Stimulated activated CD8-positive, alpha-beta memory T cell treated with anti-CD3 and anti-CD28 coated beads, Interleukin-7, amount 100 ng/mL, for 1 hour (primary cell): ENCODE measurements at places on chromosomes 4 and X.

- no peak for DNase-seq
Measured at GRCh38 chr4:137378821-137379220, 153.5 kb downstream of the PCDH18 start.

- DNase-seq: no peak
Measured at GRCh38 chr4:52833941-52834525, 28.1 kb upstream of the RASL11B start.

DNA sequence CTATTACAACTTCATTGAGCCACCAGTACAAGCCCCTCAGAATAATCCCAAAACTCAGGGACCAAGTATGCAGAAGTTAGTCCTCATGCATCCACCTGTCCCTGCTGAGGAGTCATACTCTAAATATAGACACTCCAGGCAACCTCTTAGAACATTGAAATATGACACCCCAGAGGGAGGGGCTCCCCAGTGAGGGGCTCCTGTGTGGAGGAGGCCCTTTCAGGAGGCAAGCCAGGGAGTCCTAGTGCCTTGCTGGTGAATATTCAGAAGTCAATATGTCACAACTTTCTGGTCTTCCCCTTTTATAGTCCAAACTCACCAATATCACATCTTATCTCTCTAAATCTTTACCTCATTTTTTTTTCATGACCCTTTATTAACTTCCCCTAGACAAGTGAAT is 1.6 kb upstream of the ARMCX6 start:
- DNase-seq: no peak

DNA sequence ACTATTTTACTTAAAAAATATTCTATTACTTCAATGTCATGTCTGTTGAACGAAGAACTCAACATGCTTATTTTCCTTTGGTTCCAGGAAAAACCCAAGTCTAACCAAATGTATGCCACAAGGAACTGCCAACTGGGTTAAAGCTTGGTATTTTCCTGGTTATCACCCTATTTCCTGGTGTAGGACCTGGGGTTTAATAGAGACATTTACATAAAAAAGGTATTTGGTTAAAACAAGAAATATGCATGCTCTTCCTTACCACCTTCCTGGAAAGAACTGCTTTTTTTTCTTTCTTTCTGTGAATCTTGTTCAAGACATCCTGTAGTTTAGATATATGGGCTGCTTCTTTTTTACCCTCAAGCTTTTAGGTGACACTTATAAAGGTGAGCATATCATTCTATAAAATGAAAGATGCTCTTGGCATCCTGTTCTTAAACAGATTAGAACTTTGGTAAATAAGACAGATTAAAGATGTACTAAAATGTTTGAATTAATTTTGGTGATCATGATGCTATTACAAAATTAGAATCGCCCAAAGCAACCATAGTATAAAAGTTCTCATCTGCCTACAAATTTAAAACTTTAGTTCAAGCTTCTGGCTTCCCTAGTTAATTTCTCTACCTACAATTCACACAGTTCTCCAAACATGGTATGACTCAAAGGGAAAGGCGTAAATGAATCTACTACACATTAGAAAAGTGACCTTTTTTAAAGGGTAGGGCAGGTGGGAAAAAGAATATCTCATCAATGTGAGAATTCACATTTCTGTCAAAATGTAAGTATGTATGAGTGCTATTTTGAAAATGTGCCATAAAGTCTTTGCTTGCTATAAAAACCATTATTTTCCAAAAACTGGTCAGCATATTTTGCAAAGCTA is 103.5 kb downstream of the CNOT6L start:
- no peak for DNase-seq

- DNase-seq: no peak
Measured at GRCh38 chr4:4472344-4472958, 69.4 kb downstream of the STX18 start.

- no peak for DNase-seq
Measured at GRCh38 chr4:151165205-151166000, 66.0 kb downstream of the RPS3A start.

- no peak for DNase-seq
Measured at GRCh38 chr4:104971462-104971861, 175.2 kb upstream of the TET2 start.

DNA sequence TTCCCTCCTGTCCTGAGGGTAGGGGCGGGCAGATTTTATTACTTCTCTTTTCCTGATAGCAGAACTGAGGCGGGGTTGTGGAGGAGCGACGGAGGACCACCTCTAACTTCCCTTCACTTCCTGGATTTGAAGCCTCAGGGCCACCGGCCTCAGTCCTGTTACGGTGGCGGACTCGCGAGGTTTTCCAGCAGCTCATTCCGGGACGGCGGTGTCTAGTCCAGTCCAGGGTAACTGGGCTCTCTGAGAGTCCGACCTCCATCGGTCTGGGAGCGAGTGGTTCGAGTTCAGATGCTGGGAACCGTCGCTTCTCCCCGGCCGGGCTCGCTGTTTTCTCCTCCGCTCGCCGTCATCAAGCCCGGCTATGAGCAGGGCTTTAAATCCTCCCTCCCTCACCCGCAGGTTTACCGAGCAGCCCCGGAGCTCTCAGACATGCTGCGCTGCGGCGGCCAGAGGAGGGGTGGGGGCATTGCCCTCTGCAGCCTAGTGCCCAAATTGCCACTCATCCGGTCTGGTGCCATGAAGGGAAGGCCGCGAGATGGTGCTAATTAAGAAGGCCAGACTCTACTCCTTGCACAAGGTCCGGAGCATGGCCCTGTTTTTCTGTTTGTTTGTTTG is 23.3 kb downstream of the HAND2 start:
- DNase-seq: no peak

GRCh38 chr4:94036964-94037363 is 170.7 kb upstream of the SMARCAD1 start:
- no peak for DNase-seq
